Lower leg skin (tissue), 4 donors: ENCODE measurements at places on chromosomes 1 and 21. TPM values are rescaled to one million over a fixed set of nuclear protein-coding genes. Genes with fewer than 3 reads are reported as not detected.

The LCE1A gene
- 612 TPM for total RNA-seq

The OLIG2 gene
- total RNA-seq = not detected

The CSMD2 gene
- total RNA-seq = not detected

The A3GALT2 gene
- not detected for total RNA-seq

The CA14 gene
- total RNA-seq = 0.30 TPM

The ELF3 gene
- 35.4 TPM for total RNA-seq

The NHLH1 gene
- not detected for total RNA-seq

The AMY1C gene
- total RNA-seq = not detected

The CYP4Z1 gene
- not detected for total RNA-seq

The SAMD13 gene
- not detected for total RNA-seq

The ADORA3 gene
- 2.1 TPM for total RNA-seq

The OLFML2B gene
- 6.1 TPM for total RNA-seq

The GBP6 gene
- total RNA-seq = 0.69 TPM

The SPATA46 gene
- total RNA-seq = not detected

The ARHGEF16 gene
- total RNA-seq = 8.4 TPM

The DMRTA2 gene
- not detected for total RNA-seq

The KRTAP6-2 gene
- not detected for total RNA-seq

The AJAP1 gene
- 1.1 TPM for total RNA-seq

The FCAMR gene
- total RNA-seq = not detected

The POU3F1 gene
- total RNA-seq = 38.2 TPM

The DOP1B gene
- 37.4 TPM for total RNA-seq

The FMO5 gene
- total RNA-seq = 19.1 TPM

The AKT3 gene
- 12.2 TPM for total RNA-seq

The KIAA1614 gene
- 2.4 TPM for total RNA-seq

The TSPAN2 gene
- total RNA-seq = 4.5 TPM

The SCAF4 gene
- 17.3 TPM for total RNA-seq

The DCDC2B gene
- total RNA-seq = not detected

The UTS2 gene
- not detected for total RNA-seq

The AMPD1 gene
- total RNA-seq = not detected

The GPR25 gene
- total RNA-seq = not detected

The DDAH1 gene
- total RNA-seq = 16.9 TPM

The CD52 gene
- 6.1 TPM for total RNA-seq

The ADAM30 gene
- not detected for total RNA-seq
